T-helper 17 cell (primary cell): ENCODE measurements at places on chromosomes 16 and 17. TPM values are rescaled to one million over a fixed set of nuclear protein-coding genes. Genes with fewer than 3 reads are reported as not detected.

MYH2 gene
- total RNA-seq = not detected

SLC52A1 gene
- not detected for total RNA-seq

APPBP2 gene
- total RNA-seq = 26.7 TPM

DNA sequence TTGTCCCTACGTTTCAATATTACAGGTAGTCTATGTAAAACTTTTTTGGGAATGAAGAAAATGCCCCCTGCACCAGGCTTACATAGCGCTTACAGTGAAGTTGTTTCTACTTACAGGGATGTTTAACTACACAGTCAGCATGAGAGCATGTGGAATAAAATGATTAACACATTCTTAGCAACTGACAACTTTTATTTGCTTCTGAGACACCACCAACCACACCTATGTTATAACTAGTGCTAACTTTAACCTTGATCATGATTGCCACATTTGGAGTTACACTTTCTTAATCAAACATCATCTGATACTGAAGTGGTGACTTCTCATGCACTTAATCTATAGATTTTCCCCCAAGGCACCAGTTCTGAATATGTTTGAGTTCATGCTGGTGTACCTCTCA is 20.3 kb upstream of the ZNF267 start:
- DNase-seq = no peak

GRCh38 chr17:77853191-77853977 is 105.1 kb upstream of the TNRC6C start:
- no peak for DNase-seq

DNA sequence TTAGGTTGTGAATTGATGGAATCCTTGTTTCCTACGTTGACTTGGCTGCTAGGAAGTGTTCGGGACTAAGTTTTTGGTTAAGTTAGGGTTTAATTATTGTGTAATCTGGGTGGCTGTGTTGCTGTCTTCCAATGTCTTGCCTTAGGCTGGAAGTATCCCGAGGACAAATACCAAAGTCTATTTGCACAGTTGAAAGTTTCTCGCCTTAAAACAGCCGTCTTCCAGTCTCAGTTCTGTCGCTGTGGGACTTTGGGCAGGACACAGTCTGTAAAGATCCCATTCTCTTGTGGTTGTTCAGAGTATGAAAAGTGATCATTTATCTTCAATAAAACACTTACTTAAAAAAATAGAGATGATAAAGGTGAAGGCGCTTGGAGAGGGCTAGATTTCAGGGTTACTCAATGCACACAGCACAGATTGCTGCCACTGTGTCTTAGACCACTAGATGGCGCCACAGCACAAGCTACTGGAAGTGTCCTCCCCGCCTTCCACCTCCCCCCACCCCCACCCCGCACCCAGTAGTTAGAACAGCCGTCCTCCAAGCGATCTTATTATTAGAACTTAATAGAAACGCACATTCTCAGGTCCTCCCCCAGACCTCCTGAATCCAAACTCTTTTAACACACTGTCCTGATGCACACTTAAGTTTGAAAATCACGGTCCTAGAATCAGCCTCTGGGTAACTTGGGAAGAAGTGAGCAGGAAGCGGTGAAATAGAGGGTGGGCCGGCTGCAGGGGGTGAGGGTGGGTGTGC is 45.8 kb downstream of the AKAP1 start:
- peak; percentile 58 for DNase-seq

GRCh38 chr16:89096768-89097391 is 3.2 kb downstream of the ACSF3 start:
- DNase-seq = no peak

DNA sequence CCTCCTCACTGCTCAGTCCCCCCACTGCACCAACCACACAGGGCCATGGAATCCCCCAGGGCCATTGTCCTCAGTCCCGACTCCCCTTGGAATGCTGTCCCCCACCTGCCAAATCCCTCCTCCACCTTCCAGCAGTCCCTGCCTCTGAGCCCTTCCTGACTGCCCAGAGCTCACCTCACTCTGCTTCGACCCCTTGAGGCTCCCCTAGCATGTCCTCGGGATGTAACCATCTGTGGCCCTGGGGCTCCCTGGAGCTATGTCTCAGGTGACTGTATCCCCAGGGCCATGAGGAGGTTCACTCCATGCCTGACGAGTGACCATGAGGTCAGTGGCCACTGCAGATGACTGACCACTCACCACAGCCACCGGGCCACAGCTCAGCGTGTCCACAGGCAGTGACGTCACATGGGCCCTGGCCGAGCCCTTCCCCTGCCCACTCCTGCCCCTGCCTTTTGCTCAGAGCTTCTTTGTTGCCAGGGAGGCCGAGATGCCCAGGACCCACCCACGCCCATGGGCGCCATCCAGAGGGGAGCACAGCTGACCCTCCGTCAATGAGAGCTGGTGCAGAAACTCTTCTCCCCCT is 7.7 kb upstream of the PIEZO1 start:
- no peak for DNase-seq

GRCh38 chr17:17725752-17726457 is 44.6 kb downstream of the RAI1 start:
- DNase-seq = no peak

TNRC6C gene
- 64.5 TPM for total RNA-seq

SLC13A2 gene
- total RNA-seq = not detected

MYH1 gene
- not detected for total RNA-seq

FLOT2 gene
- 132 TPM for total RNA-seq

KRT24 gene
- total RNA-seq = not detected

DNA sequence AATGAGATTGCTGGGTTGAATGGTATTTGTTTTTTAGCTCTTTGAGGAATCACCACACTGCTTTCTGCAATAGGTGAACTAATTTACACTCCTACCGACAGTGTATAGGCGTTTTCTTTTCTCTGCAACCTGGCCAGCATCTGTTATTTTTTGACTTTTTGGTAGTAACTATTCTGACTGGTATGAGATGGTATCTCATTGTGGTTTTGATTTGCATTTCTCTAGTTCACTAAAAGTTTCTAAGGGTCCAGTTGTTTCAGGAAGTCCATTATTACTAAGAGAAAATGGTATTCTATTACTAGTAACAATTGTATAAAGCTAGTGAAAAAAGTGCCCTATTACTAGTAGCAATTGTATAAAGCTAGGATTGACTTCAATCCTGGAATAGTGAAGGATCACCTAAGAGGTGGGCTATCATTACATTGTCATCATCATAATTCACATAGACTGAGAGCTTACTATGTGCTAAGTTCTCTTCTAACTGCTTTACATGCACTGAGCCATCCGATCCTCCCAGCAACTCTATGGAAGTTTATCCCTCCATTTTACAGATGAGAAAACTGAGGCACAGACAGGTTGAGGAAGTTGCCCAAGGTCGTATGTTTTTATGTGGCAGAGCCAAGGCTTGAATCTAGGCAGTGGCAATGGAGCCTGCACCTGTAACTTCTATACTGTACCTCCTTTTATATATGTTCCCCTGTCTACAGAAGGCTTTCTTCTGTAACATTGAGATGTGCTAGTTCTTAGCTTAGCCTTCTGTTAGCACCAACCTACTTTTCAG is 13.4 kb upstream of the SMIM36 start:
- no peak for DNase-seq

GRCh38 chr17:77543801-77544200 is 403.0 kb downstream of the SEC14L1 start:
- DNase-seq = no peak

DNA sequence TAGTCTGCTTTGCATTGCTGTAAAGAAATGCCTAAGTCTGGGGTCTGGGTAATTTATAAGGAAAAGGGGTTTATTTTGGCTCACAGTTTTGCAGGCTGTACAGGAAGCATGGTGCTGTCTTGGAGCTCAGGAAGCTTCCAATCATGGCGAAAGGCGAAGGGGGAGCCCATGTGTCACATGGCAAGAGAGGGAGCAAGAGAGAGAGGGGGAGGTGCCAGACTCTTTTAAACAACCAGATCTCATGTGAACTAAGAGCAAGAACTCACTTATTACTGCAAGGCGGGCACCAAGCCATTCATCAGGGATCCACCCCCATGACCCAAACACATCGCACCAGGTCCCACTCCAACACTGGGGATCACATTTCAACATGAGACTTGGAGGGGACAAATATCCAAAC is 148.2 kb upstream of the HS3ST2 start:
- no peak for DNase-seq

ABCC3 gene
- total RNA-seq = 3.3 TPM

DNA sequence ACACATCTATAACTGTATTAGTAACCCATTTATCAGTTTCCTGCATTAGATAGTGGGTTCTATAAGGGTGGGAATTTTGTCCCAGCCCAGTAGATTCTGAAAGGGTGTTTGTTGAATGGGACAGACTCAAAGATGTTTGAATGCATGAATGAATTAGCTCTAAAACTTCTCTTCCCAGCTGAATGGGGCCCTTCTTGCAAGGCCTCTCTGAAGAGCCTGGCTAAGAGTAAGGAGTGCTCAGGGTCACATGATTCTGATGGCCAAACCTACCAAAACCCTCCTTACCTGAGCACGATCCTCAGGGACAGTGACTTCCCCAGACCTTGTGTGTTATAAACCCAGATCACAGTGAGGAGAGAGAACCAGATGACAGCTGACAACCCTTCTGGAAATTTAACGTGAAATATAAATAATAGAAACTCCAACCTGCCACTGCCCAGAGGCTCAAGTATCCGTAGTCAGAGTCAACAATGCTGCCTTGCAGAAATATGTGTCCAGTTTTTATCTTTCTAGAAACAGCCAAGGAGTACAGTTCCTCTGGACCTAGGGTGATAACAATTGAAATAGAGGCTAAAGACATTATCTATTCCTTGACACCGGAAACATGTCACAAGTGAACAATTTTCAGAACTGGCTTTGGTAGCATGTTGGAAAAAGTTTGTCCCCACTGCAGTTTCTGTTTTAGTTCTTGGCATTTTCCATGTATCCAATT is 268.9 kb upstream of the MAF start:
- DNase-seq = no peak

PIK3R5 gene
- total RNA-seq = 177 TPM

GRCh38 chr17:41625602-41626001 is 1.2 kb upstream of the KRT17 start:
- DNase-seq = no peak

FBXO39 gene
- 0.17 TPM for total RNA-seq

PRRT2 gene
- total RNA-seq = 3.4 TPM
